Cardiac ventricle fibroblast (primary cell): ENCODE measurements at places on chromosomes 4 and X. TPM values are rescaled to one million over a fixed set of nuclear protein-coding genes. Genes with fewer than 3 reads are reported as not detected.

The SH3RF1 gene
- total RNA-seq = 20.6 and 23.8 TPM in 2 replicates

The TEC gene
- 0.29 and 1.1 TPM in 2 replicates for total RNA-seq

The SOWAHB gene
- total RNA-seq = not detected in 2 replicates

The SEL1L3 gene
- total RNA-seq = 26.6 and 41.6 TPM in 2 replicates

The CTAG1B gene
- total RNA-seq = not detected in 2 replicates

The RPS6KA6 gene
- 0.49 and 5.8 TPM in 2 replicates for total RNA-seq

The KLF8 gene
- total RNA-seq = 2.2 and 2.4 TPM in 2 replicates

The VSIG1 gene
- total RNA-seq = 0.05 TPM in 1 of 2 replicates, not detected in the other

The ZAR1 gene
- not detected in 2 replicates for total RNA-seq

The RAB9B gene
- total RNA-seq = 0.83 and 1.7 TPM in 2 replicates

The NXF2 gene
- not detected in 2 replicates for total RNA-seq

The ABCD1 gene
- total RNA-seq = 11.7 and 11.8 TPM in 2 replicates

The SLC16A2 gene
- 17.5 and 17.6 TPM in 2 replicates for total RNA-seq

The ZNF711 gene
- 0.24 and 0.31 TPM in 2 replicates for total RNA-seq

The ALPK1 gene
- total RNA-seq = 7.5 and 8.5 TPM in 2 replicates

The NHSL2 gene
- total RNA-seq = 1.8 and 3.2 TPM in 2 replicates

The BEND4 gene
- total RNA-seq = not detected in 2 replicates

The F9 gene
- total RNA-seq = not detected in 2 replicates

The SLC25A6 gene
- total RNA-seq = 365 and 399 TPM in 2 replicates

The SERPINA7 gene
- total RNA-seq = not detected in 2 replicates

The GAGE12H gene
- total RNA-seq = not detected in 2 replicates

The FOXP3 gene
- not detected in 2 replicates for total RNA-seq
